ENCODE measurements at places on chromosomes 2 and 18.

DNA sequence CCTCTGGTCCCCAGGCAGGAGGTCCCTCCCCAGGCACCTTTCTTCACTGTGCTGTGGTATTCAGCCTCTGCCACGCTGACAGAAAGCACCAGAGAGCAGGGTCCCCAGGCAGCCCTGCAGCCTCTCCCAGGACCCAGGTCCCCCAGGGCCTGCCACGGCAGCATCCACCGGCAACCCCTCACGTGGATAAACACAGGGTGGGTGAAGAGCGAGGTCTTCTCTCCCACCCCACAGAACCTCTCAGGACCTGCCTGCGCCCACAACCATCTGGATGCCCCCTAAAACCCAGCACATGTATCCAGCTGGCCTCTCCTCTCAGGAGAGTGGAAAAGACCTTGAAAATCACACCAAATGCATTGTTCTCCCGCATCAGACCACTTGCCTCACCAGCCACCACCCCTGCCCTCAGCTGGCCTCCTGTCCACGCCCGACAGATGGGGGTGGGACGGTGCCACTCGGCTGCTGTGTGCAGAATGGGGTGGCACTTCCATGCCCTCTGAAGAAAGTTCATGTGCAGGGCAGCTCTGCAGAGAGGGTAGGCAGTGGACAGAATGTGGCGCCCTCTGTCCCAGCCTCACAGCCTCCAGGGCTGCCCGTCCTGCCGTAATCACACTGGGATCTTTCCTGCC is 4.0 kb upstream of the CROCC2 start:
- no peak for DNase-seq
- H3K27ac ChIP-seq = no peak overlapping the region
- H3K4me1 ChIP-seq = no peaks in the 10 kb centered on the region
- no peak overlapping the region for H3K4me3 ChIP-seq
- H3K27me3 ChIP-seq = no peaks in the 10 kb centered on the region

GRCh38 chr2:233234264-233234663 is 17.2 kb upstream of the ATG16L1 start:
- DNase-seq = no peak
- no peak overlapping the region for H3K4me3 ChIP-seq
- H3K36me3 ChIP-seq = no peaks in the 10 kb centered on the region
- H3K27me3 ChIP-seq = no peaks in the 10 kb centered on the region
- H3K27ac ChIP-seq = no peak overlapping the region

GRCh38 chr18:23871410-23871809 is 143.1 kb upstream of the TTC39C start:
- H3K4me3 ChIP-seq = no peak overlapping the region
- no peak for DNase-seq
- no peaks in the 10 kb centered on the region for H3K4me1 ChIP-seq
- no peaks in the 10 kb centered on the region for H3K36me3 ChIP-seq

DNA sequence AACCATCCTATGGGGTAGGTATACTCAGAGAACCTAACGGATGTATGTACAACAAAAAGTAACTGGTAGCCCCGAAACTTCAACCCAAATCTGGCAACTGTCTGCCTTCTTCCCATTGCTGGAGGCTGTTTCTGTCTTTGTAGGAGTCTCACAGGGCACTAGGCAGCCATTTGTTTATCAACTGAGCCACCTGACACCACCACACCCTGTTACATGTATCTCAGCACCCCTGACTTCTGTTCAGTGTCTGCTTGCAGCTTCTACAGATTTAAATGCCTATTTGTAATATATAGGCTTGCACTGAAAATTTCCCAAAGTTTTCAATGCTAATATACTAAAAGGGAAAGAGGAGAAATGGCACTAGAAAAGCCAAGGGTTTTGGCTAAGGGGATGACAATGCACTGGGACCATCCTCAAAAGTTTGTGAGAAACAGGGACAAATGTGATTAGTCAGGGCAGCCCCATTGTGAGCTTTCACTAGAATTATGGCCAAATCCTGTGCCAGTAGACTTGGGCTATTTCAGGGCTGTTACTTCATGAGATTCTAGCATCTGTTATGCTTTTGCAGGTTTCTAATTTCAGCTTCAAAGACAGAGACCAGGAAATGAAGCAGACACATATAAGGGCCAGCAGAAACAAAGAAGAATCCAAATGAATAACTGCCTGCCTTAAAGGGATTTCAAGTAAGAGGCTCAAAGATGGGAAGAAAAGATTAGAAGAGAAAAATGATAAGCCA is 103.3 kb downstream of the MYO5B start:
- H3K27ac ChIP-seq = peak overlapping the region; percentile 80
- no peak for DNase-seq
- no peaks in the 10 kb centered on the region for H3K27me3 ChIP-seq
- no peaks in the 10 kb centered on the region for H3K36me3 ChIP-seq

DNA sequence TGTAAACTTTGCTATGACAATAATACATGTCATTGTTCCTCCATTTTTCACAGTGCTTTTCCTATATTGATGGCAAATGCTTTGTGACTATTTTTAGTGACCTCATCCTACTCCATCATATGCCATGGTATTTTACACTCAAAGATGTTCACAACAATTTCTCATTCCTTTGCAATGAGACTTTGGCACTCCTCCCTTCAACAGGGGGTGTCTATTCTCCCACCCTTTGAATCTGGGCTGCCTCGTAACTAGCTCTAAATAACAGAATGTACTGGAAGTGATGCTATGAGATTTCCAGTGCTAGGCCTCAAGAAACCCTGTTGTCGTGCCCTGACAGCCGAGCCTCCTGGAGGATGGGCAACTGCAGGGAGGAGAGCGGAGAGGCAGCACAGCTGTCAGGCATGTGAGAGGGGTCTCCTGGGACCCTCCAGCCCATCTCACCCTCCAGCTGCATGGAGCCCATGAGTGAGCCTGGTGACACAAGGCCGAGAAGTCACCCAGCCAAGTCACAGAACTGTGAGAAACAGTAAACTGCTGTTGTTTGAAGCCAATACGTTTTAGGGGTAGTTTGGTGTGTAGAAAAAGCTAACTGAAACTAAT is 103.1 kb upstream of the APCDD1 start:
- H3K4me1 ChIP-seq = peaks cover 18% of the 10 kb centered on the region
- H3K36me3 ChIP-seq = no peaks in the 10 kb centered on the region
- no peak overlapping the region for H3K27ac ChIP-seq
- no peaks in the 10 kb centered on the region for H3K27me3 ChIP-seq
- H3K4me3 ChIP-seq = no peak overlapping the region
- no peak for DNase-seq

DNA sequence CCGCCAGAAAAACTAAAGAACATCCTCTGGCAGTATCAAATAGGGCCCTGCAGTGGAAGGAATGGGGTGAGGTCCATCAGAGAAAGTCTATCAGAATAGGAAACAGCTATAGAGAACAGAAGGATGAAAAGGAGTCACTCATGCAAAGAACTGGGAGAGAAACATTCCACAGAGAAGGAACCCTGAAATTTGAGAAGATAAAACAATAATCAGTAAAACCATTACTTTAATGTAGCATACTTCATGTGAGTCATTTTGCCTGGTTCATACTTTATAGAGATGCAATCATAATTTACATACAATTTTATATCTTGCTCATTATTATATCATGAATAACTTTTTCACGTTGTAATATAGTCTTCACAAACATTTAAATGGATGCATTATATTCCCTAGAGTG is 402.2 kb downstream of the NCKAP5 start:
- H3K36me3 ChIP-seq = no peaks in the 10 kb centered on the region
- no peak overlapping the region for H3K27ac ChIP-seq
- no peaks in the 10 kb centered on the region for H3K27me3 ChIP-seq
- H3K4me3 ChIP-seq = no peak overlapping the region
- DNase-seq = no peak

GRCh38 chr2:176096986-176097819 is 2.4 kb upstream of the HOXD12 start:
- no peak overlapping the region for H3K27ac ChIP-seq
- peaks cover 8% of the 10 kb centered on the region for H3K4me1 ChIP-seq
- no peaks in the 10 kb centered on the region for H3K36me3 ChIP-seq
- DNase-seq = no peak
- peaks cover 75% of the 10 kb centered on the region for H3K27me3 ChIP-seq

DNA sequence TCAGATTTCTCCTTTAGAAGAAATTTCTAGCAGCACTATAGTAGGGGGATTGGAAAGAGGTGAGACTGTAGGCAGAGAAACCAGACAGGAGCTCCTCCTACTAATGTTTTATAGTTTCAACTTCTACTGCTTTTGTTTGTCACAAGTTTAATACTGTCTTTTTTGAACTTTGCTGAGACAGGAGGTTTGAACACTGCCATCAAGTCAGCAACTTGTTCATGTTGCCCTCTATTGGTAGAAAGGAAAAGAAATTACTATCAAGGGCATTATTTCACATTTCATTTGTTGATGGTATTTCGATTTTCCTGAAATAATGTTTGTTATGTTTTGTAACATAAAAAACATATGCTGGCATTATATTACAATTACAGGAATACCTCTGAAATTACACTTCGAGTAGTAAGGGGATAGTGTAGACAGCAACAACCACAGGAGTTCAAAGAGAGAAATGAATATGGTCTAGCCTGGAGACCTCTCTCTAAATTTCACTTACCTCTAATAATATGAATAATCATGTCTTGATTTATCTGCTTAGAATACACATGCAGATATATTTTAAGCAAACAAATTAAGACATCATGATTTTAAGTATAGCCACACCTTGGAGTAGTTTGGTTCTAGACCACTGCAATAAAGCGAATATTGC is 12.4 kb upstream of the CCDC88A start:
- H3K4me3 ChIP-seq = no peak overlapping the region
- no peak for DNase-seq
- H3K4me1 ChIP-seq = peaks cover 4% of the 10 kb centered on the region
- H3K27ac ChIP-seq = no peak overlapping the region
- H3K27me3 ChIP-seq = no peaks in the 10 kb centered on the region

DNA sequence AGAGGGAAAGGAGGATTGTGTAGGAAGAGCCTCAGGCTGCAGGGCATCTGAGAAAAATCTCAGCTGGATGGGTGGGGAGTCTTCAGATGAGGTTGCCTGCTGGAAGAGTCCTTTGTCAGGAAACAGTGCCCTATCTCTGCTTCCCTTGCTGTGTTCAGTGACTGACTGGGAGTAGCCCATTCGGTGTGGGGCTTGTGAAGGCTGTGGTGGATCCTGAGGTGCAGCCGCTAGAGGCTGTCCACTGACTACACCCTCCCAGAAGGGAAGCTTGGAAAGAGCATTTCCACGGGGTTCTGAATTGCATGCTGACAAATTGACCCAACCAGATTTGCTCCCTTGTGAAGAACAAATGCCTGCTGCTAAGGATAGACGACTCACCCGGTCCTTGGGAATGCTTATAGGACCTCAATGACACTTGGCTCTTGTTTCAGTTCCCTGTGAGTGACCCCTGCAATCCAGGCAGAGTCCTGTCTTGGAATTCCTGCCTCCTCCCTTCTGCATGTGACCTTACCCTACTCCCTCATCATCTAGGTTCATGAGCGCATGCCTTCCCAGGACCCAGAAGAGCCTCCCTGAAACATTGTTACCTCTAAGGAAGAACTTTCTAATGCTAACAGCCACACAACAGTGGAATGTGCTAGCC is 109.7 kb upstream of the FAM136A start:
- H3K27ac ChIP-seq = no peak overlapping the region
- H3K27me3 ChIP-seq = no peaks in the 10 kb centered on the region
- no peaks in the 10 kb centered on the region for H3K36me3 ChIP-seq
- no peaks in the 10 kb centered on the region for H3K4me1 ChIP-seq
- H3K4me3 ChIP-seq = no peak overlapping the region

GRCh38 chr18:70582981-70583380 is 294.1 kb downstream of the SOCS6 start:
- no peaks in the 10 kb centered on the region for H3K27me3 ChIP-seq
- H3K36me3 ChIP-seq = no peaks in the 10 kb centered on the region
- no peak for DNase-seq
- no peak overlapping the region for H3K27ac ChIP-seq
- H3K4me1 ChIP-seq = no peaks in the 10 kb centered on the region
- H3K4me3 ChIP-seq = no peak overlapping the region

DNA sequence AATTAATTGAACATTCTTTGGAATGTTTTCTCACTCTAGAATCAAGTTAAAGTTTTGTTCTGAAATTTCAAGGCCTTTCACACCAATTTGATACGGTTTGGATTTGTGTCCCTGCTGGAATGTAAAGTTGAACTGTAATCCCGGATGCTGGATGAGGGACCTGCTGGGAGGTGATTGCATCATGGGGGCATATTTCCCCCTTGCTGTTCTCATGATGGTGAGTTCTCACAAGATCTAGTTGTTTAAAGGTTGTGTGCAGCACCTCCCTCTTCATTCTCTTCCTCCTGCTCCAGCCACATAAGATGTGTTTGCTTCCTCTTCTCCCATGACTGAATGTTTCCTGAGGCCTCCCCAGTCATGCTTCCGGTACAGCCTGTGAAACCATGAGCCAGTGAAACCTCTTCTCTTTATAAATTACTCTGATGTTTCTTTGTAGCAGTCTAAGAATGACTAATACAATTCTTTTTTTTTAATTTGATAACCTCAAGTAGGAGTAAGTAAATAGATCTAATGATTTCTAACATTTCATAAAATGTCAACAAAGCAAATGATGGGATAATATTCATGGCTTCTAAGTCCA is 144.2 kb upstream of the CDH7 start:
- H3K4me3 ChIP-seq = no peak overlapping the region
- no peak overlapping the region for H3K27ac ChIP-seq
- H3K36me3 ChIP-seq = no peaks in the 10 kb centered on the region
- H3K4me1 ChIP-seq = no peaks in the 10 kb centered on the region
- DNase-seq = no peak

GRCh38 chr18:22253676-22254075 is 84.3 kb downstream of the GATA6 start:
- peaks cover 4% of the 10 kb centered on the region for H3K4me1 ChIP-seq
- no peak overlapping the region for H3K4me3 ChIP-seq
- DNase-seq = no peak
- H3K36me3 ChIP-seq = no peaks in the 10 kb centered on the region

DNA sequence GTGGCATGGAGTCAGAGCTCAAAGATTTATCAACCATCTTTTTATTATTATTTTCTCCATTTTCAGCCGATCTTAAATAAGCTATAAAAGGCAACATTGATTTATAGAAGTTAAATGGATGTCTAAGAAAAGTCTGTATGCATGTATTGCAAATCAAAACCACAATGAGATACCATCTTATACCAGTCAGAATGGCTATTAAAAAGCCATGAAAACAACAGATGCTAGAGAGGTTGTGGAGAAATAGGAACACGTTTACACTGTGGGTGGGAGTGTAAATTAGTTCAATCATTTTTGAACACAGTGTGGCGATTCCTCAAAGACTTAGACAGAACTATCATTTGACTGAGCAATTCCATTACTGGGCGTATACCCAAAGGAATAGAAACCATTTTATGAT is 731.0 kb downstream of the CNTNAP5 start:
- no peaks in the 10 kb centered on the region for H3K4me1 ChIP-seq
- no peak overlapping the region for H3K4me3 ChIP-seq
- H3K27ac ChIP-seq = no peak overlapping the region
- H3K27me3 ChIP-seq = no peaks in the 10 kb centered on the region

- no peaks in the 10 kb centered on the region for H3K36me3 ChIP-seq
- no peak overlapping the region for H3K4me3 ChIP-seq
- DNase-seq = no peak
- H3K27me3 ChIP-seq = no peaks in the 10 kb centered on the region
- H3K27ac ChIP-seq = no peak overlapping the region
These were observed 1043.0 kb upstream of the POU3F3 start for GRCh38 chr2:103810875-103811274.

GRCh38 chr18:74473976-74474640 is 17.0 kb upstream of the DIPK1C start:
- no peak overlapping the region for H3K27ac ChIP-seq
- DNase-seq = no peak
- no peak overlapping the region for H3K4me3 ChIP-seq
- H3K4me1 ChIP-seq = no peaks in the 10 kb centered on the region

GRCh38 chr2:85737481-85737880 is 16.3 kb upstream of the ATOH8 start:
- peaks cover 51% of the 10 kb centered on the region for H3K4me1 ChIP-seq
- H3K27ac ChIP-seq = peak overlapping the region; percentile 97
- H3K4me3 ChIP-seq = no peak overlapping the region
- no peaks in the 10 kb centered on the region for H3K36me3 ChIP-seq
- H3K27me3 ChIP-seq = no peaks in the 10 kb centered on the region
